ENCODE measurements at places on chromosomes 1 and 21.

DNA sequence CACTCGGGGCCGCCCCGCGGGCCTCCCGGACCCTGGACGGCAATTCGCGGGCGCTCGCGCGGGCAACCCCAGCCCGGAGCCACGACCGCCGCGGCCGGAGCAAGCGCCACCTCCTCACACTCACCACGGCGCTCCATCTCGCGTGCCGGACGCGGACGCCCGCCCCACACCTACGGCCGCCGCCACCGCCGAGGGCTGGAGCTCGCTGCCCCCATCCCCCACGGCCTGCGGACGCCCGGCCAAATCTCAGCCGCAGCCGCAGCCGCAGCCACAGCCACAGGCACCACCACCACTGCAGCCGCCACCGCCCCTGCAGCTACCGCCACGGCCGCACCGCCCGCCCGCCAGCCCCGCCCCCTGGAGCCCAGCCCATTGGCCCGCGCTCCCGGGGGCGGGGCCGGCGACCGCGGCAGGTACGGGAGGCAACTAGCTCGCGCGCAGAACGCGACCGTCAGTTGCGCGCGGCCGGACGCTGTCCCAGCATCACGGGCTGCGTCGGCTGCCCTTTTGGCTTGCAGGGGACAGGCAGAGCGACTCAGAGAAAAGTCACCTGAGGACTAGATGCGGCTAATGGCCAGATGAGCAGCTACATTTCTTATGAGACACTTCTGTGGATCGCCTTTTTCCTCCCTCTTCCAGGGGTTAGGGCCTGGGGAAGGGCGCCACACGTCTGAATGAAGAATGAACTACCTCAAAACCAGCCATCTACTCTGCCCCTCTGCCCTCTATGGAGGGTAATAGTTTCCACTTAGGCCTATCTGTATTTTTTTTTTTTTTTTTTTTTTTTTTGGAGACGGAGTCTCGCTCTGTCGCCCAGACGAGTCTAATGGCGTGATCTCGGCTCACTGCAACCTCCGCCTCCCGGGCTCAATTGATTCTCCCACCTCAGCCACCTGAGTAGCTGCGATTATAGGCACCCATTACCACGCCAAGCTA is at the start of gene ARHGAP29:
ARHGAP29 (minus strand) TSS at position 294 of the 936 bp plus-strand sequence. CDS start 5,973 bp downstream, outside the sequence.
- DNase-seq = peak; percentile 96
- peak within 1 kb of the TSS; percentile 82 for H3K4me3 ChIP-seq
- peaks cover 25% of the 10 kb centered on the region for H3K4me1 ChIP-seq
- H3K27me3 ChIP-seq = peaks cover 65% of the 10 kb centered on the region

- peaks cover 47% of the 10 kb centered on the region for H3K4me1 ChIP-seq
- H3K27ac ChIP-seq = no peak overlapping the region
- H3K36me3 ChIP-seq = peaks cover 17% of the 10 kb centered on the region
- peak; percentile 83 for DNase-seq
- no peak overlapping the region for H3K4me3 ChIP-seq
Measured at GRCh38 chr1:27300341-27301051, 21.5 kb upstream of the TMEM222 start.

GRCh38 chr1:53303243-53303642 is 24.6 kb downstream of the LRP8 start:
- H3K27ac ChIP-seq = peak overlapping the region; percentile 57
- peaks cover 3% of the 10 kb centered on the region for H3K27me3 ChIP-seq
- H3K4me3 ChIP-seq = no peak overlapping the region
- H3K4me1 ChIP-seq = peaks cover 73% of the 10 kb centered on the region

DNA sequence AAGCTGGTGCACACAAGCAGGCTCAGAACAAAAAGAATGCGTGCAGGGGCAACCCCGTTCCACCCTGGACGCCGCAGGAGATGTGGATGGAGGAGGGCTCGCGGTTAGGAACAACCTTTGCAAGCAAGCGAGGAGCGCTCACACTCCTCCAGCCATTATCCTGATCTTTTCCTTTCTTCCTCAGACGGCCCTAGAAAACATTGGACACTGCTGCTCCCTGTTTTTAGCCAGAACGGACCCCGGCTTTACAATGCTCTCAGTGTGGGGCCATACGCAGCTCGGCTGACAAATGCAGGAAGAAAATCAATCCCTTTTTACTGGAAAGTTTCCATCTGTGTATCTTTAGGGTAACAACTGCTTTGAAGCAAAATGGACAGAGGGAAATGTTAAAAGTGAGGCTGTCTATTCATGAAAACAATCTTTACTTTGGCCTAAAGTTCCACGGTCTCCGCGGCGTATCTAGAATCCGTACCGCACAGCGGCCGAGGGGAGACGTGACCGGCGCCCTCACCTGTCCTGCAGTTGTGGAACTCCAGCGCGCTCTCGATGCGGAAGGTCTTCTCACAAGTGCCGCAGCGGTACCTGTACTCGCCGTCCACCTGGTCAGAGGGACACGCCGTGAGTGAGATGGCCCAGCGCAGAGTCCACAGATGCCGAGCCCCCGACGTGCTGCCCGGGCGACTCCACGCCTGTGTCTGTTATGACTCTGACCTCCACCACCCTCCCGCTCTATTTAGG is 44.0 kb downstream of the PRDM15 start:
- peak overlapping the region; percentile 96 for H3K27ac ChIP-seq
- H3K4me3 ChIP-seq = no peak overlapping the region
- no peak for DNase-seq
- peaks cover 46% of the 10 kb centered on the region for H3K36me3 ChIP-seq
- H3K27me3 ChIP-seq = peaks cover 4% of the 10 kb centered on the region

- peak overlapping the region; percentile 92 for H3K4me3 ChIP-seq
- peaks cover 5% of the 10 kb centered on the region for H3K36me3 ChIP-seq
- H3K4me1 ChIP-seq = peaks cover 32% of the 10 kb centered on the region
- H3K27ac ChIP-seq = no peak overlapping the region
- no peaks in the 10 kb centered on the region for H3K27me3 ChIP-seq
Measured at GRCh38 chr1:48469616-48470480, 2.2 kb downstream of the SPATA6 start.

Data from nephron progenitor cell (in vitro differentiated cells).